ENCODE measurements at places on chromosomes 13 and 19. TPM values are rescaled to one million over a fixed set of nuclear protein-coding genes. Genes with fewer than 3 reads are reported as not detected.

DNA sequence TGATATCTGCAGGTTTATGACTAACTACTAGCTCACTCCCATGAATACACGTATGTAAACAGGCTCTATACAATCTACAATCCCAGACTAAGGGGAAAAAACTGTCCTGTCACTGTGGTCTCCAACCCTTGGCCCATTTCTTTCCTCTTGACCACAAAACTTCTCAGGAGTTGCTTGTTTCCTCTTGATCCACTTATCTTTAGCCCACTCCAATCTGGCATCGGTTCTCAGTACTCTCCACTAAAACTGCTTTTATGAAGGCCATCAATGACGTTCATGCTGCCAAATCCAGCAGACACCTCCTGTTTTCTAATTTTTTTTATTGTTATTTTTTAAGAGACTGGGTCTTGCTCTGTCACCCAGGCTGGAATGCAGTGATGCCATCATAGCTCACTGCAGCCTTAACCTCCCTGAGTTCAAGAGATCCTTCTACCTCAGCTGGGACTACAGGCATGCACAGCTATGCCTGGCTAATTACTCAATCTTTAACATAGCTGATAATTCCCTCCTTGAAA, 31.9 kb upstream of the USPL1 start:
- DNase-seq = no peak

DNA sequence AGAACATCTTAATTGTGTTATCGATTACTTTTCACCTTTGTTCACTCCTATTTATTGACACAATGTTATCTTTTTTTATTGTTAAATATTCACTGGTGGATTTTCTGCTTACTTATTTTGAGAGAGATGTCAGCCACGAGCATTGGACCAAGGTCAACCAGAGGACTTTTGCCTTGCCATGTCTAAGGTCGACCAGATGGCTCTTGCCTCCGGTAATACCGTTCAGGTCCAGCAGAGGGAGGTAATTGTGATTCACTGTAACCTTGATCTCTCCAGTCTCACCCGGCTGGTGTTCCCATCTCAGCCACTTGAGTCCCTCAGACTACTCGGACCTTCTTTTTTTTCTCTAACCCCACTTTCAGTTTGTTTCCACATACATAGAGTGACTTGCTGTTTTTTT, 1438.1 kb downstream of the UQCRFS1 start:
- DNase-seq = no peak

GRCh38 chr19:47779524-47780214, 1.2 kb downstream of the SELENOW start:
- DNase-seq = peak; percentile 52

GRCh38 chr19:44661205-44661604, 10.1 kb upstream of the CEACAM19 start:
- DNase-seq = no peak

DNA sequence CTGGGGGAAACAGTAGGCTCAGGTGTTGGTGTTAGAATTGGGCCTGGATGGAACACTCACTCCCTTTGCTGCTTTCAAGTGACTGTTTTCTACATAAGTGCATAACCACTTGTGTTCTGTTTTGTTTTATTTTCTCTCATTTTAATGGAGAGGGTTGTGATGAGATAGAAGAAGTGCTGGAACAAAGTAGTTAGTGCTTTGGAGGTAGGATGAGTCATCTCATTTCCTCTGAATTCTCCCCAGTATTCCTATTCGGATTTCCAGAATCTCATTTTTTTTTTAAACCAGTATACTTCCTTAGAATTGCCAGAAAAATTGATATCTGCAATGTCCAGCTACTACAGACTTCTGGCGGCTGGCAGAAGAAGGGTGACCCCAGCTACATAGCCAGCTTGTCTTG, 575.9 kb downstream of the MYO16 start:
- no peak for DNase-seq

GRCh38 chr19:1103708-1104310, at the start of gene GPX4:
Gene GPX4 (plus strand): TSS chr19:1103994. CDS start chr19:1104044, 50 bp downstream.
- DNase-seq = peak; percentile 97

DNA sequence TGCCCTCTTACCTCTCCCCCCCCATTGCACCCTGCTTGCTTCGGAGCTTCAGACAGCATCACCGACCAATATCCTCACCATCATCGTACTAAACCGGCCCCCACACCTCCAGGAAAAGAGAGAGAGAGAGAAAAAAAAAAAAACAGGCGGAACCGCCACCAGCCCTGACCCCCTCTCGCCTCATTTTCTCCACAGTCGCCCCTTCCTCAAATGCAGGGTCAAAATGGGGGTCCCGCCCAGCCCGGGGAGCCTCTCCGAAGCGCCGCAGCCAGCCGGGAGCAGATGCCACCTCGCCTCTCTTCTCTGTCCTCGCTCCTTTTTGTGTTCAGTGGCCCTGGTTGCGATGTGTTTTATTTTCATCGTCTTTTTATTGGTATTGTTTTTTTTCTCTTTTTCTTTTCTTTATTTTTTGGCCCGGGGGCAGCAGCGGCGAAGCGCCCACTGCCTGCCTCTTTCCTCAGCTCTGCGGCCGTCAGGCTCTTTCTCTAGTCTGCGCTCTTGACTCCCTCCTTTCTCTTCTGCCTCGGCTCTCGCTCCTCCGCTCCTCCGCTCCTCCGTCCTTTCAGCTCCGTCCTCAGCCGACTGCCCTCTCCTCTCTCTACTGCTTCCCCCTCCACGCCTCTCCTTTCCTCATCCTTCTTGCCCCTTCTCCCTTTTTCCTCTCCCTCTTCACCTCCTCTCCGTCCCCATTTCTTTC, 41.4 kb downstream of the DEDD2 start:
- no peak for DNase-seq

DNA sequence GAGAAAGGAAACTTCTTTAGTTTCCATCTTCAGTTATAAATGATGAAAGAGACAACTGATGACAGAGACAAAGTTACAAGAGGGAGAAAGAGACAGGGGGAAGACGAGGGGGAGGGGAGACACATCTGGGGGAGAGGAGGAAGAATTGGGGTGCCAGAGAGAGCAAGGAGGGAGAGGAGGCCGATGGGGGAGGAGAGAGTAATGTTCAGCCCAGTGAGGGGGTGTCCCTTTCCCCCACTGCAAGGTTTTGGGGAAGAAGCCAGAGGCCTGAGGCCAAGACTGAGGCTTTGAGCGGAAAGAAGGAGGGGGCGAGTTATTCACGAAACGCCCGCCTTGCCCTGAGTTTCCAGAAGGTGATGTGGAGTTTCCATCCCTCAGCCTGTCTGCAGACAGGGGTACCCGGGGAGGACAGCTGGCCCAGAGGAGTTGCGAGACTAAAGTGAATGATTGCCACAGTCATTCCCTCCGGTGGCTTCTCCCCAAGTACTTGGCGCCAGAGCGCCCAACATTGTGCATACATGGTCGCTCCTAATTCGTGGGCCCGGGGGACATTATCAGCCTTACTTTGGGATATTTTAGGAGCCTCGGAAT, 558 bp upstream of the PPAN start:
- DNase-seq = no peak

Gene PTH2
- not detected for total RNA-seq

Measured in thoracic aorta (tissue), 2 donors.